ENCODE measurements at places on chromosomes 4 and X. TPM values are rescaled to one million over a fixed set of nuclear protein-coding genes. Genes with fewer than 3 reads are reported as not detected.

DNA sequence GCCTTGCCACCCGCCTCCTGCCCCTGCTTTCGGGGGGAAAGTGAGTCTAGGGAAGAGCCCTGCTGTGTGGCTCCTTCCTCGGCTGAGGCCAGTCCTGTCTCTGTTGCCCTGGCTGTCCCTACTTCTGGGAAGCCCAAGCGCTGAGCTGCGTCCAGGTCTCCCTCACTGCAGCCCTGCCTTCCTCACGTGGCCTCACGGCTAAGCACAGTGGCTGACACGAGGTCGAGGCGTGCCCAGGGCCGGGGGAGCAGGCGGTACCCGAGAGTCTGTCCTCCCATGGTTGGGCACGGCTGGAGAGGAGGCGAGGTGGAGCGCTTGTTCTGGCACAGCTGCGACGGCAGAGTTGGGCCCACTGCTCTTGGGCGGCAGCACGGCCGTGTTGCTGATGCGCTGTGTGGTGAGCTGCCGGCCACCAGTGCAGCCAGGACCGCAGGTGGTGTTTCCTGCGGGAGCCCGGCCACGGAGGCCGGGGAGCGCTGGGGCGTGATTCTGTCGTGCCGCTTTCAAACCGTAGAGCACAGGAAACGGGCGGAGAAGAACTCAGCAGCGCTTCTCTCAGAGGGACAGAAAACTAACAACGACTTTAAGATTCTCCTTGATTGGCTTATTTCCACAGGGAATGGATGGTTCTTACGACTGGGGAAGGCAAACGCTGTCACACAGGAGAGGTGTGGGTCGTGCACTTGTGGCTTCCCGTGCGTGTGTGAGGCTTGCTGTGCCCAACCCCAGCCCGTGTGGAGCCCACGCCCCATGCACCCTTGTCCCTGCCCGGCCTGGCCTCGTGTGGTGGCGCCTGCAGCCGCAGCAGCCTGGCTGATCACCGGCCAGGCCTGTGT, 21.3 kb downstream of the MAEA start:
- no peak for DNase-seq

GRCh38 chr4:27974339-27974738, 1113.7 kb downstream of the STIM2 start:
- DNase-seq, result no peak

TXK gene
- total RNA-seq, result 0.82 TPM

- no peak for DNase-seq
These were observed 11.4 kb downstream of the RNF175 start for GRCh38 chr4:153748378-153748777.

- no peak for DNase-seq
These were observed 119.1 kb downstream of the SLITRK2 start for GRCh38 chrX:145936769-145937168.

DNA sequence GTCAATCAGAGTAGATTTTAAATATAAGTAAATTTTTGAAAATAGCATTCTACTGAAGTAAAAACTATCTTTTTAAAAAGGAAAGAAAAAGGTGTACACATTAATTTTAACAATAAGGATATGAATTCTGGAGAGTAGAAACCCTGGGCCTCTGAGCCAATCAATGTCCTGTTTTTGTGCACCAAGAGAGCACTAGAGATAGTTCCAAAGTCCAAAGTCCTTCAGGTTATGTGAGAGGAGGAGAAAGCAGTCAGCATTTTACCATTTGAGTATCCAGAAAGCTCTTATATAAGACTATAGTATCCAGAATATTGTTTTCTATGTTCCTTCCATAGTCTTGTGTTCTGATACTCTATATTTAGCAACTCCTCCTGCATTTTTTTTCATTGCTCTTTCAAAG, 3.3 kb upstream of the TCEAL8 start:
- no peak for DNase-seq

DNA sequence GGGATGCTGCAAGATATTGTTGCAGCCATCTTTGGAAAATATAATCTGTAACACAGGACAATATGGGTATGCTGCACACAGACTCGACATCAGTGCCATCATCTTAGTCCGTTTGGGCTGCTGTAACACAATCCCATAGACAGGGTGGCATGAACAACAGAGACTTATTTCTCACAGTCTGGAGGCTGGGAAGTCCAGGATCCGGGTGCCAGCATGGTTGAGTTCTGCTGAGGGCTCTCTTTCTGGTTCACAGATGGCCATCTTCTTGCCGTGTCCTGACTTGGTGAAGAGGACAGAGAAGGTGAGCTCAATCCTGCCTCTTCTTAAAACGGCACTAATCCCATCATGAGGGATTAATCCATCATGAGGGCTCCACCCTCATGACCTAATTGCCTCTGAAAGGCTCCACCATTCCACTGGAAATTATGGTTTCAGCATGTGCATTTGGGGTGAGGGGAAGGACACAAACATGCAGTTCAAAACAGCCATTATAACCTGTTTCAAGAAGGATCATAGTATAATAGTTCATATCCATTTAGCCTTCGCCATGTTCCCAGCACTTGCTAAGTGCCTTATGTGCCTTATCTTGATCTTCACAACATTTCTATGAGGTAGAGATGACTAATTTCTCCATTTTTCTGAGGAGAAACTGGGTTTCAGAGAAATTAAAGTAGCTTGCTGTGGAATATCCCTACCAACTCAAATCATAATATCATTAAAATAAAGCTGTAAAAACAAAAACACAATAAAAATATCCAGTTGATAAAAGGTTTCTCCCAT, 27.9 kb upstream of the SPP1 start:
- no peak for DNase-seq

PNMA6A gene
- total RNA-seq, result 2.1 TPM

DNA sequence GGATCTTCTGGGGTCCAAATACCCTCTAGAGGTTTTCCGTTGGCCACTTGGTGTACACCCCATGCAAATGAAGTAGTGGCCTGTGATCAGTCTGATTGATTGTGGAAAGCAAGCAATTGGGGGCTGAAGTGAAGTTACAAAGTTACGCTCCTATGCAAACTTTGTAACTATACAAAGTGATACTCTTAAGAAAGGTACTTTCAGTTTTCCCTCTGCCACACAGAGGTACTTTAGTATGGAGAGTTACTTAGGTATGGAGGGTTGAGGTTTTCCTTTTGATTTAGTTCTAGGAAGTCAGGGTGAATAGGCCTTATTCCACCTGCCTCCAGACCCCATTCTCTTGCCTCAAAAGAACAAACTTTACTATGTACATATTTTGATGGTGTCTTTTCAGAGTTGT, 28.7 kb downstream of the STAG2 start:
- no peak for DNase-seq

DNA sequence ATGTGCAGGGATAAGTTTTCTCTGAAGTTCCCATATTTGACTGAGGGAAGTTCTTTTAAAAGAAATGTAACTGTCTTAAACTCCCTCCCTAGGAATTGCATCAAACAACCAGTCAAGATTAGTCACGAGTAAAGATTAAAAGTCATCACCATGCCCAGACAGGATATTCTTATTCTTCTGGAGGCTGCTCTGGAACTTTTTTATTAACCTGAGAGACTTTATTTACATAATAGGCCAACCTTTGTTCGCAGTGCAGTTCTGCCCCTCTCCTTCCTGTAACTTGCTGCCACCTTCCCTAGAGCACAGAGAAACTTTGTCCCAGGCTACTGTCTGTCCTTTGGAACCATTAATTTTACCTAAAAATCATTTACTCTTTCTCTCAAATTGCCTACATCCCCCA, 9.8 kb upstream of the HERC3 start:
- DNase-seq, result no peak

DNA sequence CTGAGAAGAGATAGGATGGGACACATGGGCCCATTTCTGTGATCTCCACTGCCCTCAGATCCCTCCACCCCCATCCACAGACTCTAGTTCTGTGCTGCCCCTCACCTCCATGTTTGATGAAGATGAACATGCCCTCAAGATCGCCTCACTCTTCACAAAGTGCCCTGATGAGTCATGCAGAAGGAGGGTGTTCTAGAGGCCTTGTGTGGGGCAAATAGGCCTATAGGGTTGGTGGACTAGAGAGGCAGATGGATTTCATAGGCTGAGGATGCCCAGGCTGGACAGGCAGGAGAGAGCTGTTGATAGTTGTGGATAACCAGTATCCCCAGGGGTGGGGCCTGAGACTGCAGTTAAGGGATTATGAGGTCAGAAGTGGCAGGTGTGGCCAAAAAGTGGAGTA, at the start of gene CXorf65:
CXorf65 (minus strand) TSS at position 314 of the 400 bp plus-strand sequence; CDS start at position 130, 184 bp downstream.
- DNase-seq, result no peak

FAM47E gene
- total RNA-seq, result 3.0 TPM

GRCh38 chr4:89173336-89174090, 62.2 kb downstream of the TIGD2 start:
- no peak for DNase-seq

HOPX gene
- total RNA-seq, result 60.1 TPM

NAP1L2 gene
- total RNA-seq, result 1.8 TPM

GRCh38 chr4:54745031-54745770, 87.4 kb downstream of the KIT start:
- no peak for DNase-seq

- DNase-seq, result peak; percentile 3
These were observed 34.6 kb upstream of the LEF1 start for GRCh38 chr4:108203377-108203776.

- DNase-seq, result peak; percentile 85
These were observed at the start of gene SMS for GRCh38 chrX:21940356-21940829. SMS (plus strand) TSS chrX:21940709; CDS start chrX:21940825, 116 bp downstream.

FREM3 gene
- total RNA-seq, result not detected

DNA sequence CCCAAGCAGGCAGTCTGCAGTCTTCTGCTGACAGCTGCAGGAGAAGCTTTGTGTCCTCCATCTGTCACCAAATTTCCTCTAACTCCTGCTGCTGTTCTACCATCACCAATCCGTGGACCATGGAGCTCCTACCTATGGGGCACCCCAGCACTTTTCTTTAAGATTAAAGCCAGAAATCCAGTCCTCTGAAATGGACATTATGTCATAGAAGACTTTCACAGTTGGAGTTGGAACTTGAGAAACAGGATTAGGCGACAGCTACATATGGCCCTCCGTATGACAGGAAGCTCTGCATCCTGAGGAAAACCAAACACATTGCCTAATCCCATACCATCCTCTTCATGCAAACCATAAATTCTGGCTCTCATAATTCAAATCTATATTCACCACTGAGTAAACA, 470.6 kb upstream of the GALNTL6 start:
- DNase-seq, result no peak

GYPE gene
- total RNA-seq, result 0.51 TPM

DCX gene
- 20.8 TPM for total RNA-seq

- no peak for DNase-seq
These were observed 847.9 kb downstream of the RAB28 start for GRCh38 chr4:12636191-12636590.

GRCh38 chr4:76674983-76675382, 223.0 kb downstream of the SOWAHB start:
- DNase-seq, result no peak

GRCh38 chr4:118076958-118077766, 42.9 kb downstream of the NDST3 start:
- no peak for DNase-seq

- DNase-seq, result no peak
These were observed 38.9 kb downstream of the NOP14 start for GRCh38 chr4:2924286-2924685.

SMIM31 gene
- not detected for total RNA-seq

- peak; percentile 10 for DNase-seq
These were observed 180.7 kb downstream of the ADGRL3 start for GRCh38 chr4:61380865-61381264.
